ENCODE measurements at places on chromosomes 16 and 17. TPM values are rescaled to one million over a fixed set of nuclear protein-coding genes. Genes with fewer than 3 reads are reported as not detected.

OR1A1 gene
- not detected for total RNA-seq

SLC47A1 gene
- total RNA-seq = 20.8 TPM

MVD gene
- total RNA-seq = 114 TPM

DNA sequence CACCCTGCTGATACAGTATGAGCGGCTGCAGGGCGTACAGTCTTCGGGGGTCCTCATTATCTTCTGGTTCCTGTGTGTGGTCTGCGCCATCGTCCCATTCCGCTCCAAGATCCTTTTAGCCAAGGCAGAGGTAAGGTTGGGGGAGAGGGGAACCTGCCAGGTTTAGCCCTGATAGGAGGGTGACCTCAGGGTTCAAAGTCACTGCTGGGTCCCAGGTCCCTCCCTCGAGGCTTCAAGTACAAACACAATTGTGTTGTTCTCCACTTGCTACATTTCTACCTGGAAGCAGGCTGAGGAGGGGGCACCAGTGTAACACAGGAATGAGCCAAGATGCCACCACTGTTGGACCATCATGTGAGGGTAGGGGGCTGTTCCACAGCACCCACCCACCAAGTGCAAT, 22.4 kb downstream of the ABCC3 start:
- no peak for DNase-seq

GRCh38 chr17:17871913-17872312, 35.1 kb upstream of the SREBF1 start:
- DNase-seq = no peak

DNA sequence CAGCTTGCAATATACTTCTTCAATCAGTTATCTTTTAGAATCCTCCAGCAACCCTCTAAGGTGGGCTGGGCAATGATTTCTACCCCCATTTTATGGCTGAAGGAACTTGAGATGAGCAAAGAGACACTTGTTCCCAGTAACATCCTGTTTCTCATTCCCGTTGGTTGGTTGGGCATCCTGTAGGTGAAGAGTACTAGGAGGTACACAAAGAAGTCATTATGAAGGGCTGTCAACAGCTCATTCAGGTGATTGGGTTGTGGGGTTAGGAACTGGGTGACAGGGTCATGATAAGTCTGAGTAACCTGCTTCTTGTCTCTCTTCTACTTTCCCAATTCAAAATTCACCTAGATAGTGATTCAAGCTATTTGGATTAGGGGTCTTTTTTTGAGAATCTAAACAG, 76.5 kb downstream of the MMD start:
- DNase-seq = no peak

DNA sequence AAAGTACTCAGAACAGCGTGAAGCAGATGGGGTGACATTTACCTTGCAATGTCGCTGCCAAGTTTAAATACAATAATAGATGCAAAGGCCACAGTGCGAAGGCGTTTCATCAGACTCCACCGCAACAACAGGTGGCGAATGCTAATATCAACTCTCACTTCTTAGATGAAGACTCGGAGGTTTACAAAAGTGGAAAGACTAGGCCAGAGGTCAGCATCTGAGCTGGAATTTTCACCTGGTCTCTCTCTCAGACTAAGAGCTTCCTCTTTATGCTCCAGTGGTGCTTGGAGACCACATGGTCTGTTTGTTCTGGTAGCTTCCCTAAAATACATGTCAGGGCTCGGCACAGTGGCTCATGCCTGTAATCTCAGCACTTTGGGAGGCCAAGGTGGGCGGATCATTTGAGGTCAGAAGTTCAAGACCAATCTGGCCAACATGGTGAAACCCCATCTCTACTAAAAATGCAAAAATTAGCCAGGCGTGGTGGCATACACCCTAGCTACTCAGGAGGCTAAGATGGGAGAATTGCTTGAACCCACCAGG, 169.1 kb downstream of the XYLT1 start:
- DNase-seq = no peak
